Fibroblast of the aortic adventitia (primary cell): ENCODE measurements at places on chromosomes 13 and 19. TPM values are rescaled to one million over a fixed set of nuclear protein-coding genes. Genes with fewer than 3 reads are reported as not detected.

DNA sequence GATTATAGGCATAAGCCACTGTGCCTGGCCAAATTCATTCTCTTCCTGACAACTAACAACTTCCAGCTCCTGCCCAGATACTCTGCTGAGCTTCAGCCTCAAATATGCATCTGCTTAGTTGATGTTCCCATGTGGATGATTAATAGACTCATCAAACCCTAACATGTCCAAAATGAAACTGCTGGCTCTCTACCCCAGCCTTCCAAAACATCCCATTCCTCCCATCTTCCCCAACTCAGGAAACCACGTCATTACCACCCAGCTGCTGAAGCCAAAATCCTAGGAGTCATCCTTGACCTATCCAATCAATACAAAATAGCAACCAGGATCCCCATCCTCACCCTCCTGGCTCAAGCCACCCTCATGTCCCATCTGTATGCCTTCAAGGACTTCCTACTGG, 20.9 kb downstream of the POU2F2 start:
- DNase-seq = peak; percentile 90

The ZNF358 gene
- 33.9 and 113 TPM in 2 replicates for total RNA-seq

DNA sequence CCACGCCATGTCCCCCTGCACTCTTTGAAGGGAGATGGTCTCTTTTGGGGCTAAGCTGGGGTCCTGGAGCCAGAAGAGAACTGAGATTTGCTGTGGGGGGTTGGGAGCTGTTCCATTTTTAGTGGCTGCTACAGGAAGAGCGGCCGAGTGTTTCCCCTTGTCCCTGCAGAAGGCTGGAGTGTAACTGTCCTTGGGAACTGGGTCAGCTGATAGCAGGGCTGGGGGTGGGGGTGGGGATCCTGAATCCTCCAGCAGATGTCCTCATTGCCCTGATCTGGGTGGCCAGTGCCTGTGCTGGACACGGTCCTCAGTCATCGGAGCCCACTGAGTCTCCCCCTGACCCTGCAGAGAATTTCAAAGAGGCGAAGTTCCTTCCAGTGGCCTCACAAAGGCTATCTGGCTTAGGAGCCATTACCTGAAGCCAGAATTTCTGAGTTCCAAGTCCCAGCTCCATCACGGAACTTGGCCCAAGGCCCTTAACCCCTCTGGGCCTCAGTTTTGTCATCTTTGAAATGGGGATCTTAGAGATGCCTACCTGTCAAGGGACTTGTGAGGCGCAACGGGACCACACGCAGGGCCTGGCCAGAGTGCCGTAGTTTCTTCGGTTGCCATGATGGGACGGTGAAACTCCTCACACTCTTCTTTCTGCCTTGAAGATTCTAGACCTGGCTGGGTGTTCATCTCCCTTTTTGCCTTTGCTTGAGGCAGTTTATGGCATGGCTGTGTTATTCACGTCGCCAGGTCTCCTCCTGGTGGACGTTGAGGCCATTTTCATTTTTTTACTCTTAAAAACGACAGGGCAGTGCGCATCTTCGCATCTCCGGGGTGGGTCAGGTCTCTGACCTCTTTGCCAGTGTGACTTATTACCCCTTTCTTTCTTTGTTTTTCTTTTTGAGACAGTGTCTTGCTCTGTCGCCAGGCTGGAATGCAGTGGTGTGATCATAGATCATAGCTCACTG, 51.9 kb downstream of the DNM2 start:
- DNase-seq = peak; percentile 47

DNA sequence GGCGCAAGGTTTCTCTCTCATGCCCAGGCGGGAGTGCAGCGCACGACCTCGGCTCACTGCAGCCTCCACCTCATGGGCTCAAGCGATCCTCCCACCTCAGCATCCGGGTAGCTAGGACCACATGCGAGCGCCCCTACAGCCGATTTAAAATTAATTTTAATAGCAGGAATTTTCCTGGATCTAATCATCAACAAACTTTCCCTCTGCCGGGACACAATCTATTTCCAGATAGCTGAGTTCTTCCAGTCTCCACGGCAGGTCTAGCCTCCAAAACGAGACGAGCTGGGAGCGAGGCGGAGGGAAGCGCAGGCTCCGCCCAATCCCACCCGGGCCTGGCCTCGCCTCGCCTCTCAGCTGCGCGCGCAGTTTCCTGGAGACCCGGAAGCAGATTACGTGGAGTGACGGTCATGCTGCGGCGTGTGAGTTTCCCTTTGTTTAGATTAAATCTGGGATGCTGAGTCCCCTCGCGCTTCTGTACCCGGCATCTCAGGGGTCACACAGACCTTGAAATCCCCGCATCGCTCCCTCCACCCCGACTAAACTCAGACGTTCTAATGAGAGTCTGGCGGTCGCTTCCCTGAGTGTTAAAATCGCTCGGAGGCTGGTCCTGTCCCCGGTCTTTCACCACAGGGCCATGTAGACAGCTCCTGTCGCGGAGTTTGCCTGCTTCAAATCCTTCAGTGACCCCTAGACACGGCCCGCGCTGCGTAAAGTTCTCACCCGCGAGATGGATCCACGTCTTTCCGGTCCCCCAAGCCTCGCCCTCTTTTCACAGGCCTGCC, at the start of gene ZNF880:
Gene ZNF880 (plus strand): TSS at position 365 of the 782 bp plus-strand sequence. CDS start 43 bp downstream, at position 408.
- peak; percentile 90 for DNase-seq

The IFNL4 gene
- not detected in 2 replicates for total RNA-seq

DNA sequence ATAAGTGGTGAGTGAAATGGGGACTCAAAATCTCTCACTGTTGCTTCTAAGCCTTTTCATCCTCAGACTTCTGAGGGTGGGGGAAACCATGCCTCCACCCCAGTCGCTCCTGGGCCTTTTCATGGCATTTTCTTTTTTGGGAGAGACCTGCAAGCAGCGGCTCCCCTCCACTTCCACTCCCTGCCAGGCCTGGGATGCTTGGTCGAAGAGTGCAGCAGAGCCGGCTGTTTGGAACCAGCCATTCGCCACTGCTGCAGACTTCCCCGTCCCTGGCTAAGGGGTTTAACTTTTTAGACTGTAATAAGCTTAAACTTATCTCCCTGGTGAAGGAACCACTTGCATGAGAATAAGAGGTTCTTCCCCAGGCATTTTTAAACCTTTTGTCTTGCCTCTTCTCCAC, 617.2 kb downstream of the PCDH9 start:
- no peak for DNase-seq

- DNase-seq = no peak
Measured at GRCh38 chr19:49863254-49863934, 4.0 kb downstream of the PNKP start.

DNA sequence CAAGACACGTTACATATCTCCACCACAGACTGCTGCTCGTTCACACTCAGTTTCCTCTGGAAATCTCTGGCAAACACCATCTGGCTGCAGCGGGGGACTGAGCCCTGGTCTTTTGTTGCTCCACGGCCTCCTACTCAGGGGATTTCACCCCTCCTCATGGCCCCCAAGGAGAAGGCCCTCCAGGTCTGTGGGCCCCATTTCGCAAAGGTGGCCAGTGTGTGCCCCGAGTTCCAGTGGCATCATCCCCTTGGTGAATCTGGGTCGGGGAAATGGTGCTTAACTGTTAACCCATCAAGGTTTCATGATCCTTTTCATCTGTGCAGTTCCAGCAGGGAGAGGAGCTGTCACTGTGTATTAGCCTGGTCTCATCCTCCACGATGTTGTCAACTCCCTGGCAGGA, 235.4 kb upstream of the MAB21L1 start:
- DNase-seq = no peak

DNA sequence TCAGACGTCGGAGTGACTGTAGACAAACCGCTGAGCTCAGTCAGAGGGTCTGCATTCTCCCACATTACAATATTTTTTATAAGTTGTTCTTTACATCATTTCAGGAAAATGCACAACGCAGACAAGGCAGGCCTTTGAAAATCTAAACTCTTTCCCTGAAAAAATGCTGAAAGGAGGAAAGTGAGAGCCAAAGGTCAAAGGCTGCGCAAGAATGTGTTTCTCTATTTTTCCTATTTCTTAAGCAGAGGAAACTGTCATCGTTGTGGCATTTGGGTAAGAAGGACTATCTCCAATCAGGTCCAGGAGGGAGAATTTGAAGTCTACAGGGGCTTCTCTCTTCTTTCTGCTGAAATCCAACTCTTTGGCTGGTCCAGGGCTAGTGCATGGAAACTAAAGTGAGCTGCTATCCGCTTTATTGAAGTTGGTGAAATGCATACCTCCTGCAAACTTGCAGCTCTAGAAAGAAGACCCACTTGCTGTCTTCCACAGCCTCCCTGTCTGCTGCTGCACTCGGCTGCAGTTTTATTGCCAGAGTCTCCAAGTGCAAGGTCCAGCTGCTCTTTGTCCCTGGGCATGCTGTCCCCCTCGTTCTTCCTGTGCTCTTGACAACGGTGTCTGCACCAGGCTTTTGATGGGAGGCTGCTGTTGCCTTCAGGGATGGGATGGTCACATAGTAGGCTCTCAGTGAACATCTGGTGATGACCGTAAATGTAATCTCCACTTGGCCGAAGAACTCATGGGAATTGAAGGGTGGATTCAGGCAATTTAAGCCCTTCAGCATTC, 31.2 kb downstream of the ZNF536 start:
- no peak for DNase-seq

The SPRY2 gene
- 4.6 and 60.3 TPM in 2 replicates for total RNA-seq

The SIGLEC11 gene
- total RNA-seq = not detected in 2 replicates

DNA sequence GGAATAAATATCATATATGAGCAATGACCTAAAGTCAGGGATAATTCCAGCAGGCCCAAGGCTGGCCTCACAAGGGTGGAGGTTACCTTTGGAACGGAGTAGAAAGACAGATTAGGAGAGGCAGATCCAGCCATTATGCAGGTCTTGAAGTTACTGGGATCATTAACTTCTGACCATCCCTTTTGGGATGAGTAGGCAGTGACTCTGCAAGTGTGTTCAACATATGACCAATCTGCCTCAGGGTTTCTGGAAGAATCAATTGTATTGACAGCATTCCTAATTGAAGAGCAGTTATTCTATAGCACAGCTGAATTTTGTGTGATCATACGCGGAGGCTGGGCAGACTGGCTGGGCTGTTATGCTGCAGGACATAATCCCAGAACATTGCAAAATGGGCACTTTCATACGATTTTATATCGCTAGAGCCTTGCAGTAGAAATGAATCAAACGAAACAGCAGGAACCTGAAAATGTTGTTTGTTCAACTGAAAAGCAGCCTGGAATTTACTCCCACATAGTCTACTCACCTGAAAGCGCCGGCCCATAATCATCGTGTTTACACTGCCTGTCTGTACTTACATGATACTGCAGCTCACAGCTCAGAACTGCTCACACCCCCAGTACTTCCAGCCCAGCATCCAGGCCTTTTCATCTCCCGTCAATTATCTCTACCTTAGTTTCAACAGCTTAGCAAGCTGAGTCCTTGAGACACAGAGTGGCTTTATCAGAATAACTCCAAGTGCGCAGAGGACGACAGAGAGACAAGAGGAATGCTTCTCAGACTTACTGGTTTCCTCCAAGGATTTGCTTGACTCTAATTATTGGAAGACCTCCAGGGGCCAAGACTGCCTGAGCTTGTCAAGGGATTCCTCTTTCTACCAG, 556.1 kb downstream of the EFNB2 start:
- DNase-seq = no peak

DNA sequence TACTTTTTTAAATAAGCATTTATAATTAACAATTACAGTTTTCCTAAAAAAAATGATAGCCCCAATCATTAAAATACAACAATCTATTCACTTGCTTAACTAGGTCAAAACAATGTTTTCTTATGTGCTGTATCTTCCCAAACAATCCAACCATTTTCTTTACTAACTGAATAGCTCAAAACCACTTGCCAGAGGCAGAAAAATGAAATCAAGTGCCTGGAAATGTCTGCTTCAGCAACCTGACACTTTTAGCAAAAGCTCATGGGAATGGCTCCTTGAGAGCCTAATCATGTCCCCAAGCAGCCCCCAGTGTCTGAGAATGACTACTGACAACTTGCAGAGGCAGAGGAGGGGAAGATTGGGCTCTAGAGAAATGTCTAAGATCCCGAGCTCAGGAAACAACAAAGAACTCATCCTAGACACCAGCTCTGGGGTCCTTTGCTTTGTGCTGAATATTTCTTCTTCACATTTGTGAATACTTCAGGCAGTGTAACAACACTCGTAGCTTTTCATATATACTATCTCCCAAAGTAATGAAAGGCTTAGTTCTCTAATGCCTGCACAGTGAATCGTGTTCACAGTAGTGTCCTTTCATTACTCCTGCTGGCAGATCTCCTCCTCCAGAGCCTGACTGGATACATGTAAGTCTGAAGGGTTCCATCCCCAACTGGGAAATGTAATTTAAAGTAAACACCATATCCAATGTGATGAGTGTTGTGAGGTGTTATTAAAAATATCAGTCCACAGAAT, 280.0 kb downstream of the LHFPL6 start:
- DNase-seq = no peak

GRCh38 chr19:33048806-33049676, 15.6 kb downstream of the RHPN2 start:
- DNase-seq = peak; percentile 88

GRCh38 chr19:39297931-39298634, 1.9 kb downstream of the IFNL1 start:
- DNase-seq = no peak

GRCh38 chr13:112103961-112104880, 37.3 kb downstream of the SOX1 start:
- DNase-seq = no peak
